ENCODE measurements at places on chromosomes 2 and 18.

DNA sequence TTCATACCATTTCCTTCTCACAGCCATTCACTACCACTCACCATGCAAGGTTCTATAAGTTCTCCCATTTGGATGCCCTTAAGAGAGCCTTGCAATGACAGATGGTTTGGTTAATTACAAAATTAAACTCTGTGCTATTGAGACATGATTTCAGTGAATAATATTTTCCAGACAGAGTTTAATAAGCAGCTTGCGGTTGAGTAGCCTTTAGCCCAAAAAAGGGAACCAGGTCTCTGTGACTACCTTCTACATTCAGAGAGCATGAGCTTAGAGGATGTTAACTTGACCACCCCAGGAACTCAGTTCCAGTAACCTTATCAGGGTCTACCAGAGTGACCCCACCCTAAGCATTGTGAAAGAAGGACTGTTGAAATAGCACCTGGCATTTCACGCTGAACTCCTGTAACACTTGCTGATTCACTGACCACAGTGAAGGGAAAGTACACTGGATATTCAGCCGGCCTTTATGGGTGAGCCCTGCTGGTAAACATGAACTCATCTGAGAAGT is 1173.1 kb upstream of the ZEB2 start:
- H3K27ac ChIP-seq: no peak overlapping the region
- DNase-seq: peak; percentile 2
- H3K27me3 ChIP-seq: no peaks in the 10 kb centered on the region
- peaks cover 2% of the 10 kb centered on the region for H3K4me1 ChIP-seq
- no peak overlapping the region for H3K4me3 ChIP-seq
- H3K36me3 ChIP-seq: no peaks in the 10 kb centered on the region

- peaks cover 38% of the 10 kb centered on the region for H3K36me3 ChIP-seq
- DNase-seq: no peak
- no peak overlapping the region for H3K27ac ChIP-seq
- no peak overlapping the region for H3K4me3 ChIP-seq
- peaks cover 3% of the 10 kb centered on the region for H3K4me1 ChIP-seq
Measured at GRCh38 chr2:173903601-173904394, 61.4 kb downstream of the SP3 start.

DNA sequence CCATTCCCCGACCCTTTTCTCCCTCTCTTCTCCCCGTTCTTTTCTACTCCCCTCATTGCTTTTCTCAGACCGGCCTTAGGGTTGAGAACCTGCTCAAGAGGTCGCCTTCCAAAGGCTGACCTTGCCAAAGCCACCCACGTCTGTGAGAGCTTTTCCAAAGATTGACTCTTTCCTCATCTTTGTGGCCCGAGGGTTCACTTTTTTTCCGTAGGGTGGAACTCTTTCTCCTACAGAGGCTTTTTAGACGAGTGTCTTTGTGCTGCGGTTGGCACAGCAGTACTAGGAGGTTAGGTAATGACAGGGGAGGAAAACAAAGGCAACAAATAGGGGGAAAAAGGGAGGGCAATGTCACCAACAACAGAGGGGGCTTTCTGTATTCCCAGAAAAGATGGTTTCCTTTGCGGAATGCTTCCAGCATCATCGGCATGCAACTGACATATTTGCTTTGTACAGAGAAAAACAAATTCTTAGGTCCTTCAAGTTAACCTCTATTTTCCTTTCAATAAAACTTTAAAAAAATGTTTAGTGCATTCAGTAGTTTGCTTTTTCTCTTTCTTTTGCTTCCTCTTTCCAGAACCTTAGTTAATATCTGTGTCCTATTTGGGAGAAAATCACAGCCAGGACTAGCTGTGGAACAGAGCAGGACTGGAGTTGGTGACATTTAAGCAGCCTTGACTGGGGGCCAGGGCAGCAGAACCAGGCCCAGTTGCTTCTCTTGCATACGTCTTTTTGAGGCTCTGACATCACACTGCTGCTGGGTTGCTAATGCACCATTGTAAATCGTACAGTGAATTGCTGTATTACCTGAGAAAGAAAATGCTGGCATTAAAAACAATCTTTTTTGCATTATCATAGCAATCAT is 188.1 kb upstream of the FANCL start:
- H3K27ac ChIP-seq: no peak overlapping the region
- no peak for DNase-seq
- H3K27me3 ChIP-seq: peaks cover 33% of the 10 kb centered on the region
- no peaks in the 10 kb centered on the region for H3K36me3 ChIP-seq
- peaks cover 8% of the 10 kb centered on the region for H3K4me1 ChIP-seq
- H3K4me3 ChIP-seq: peak overlapping the region; percentile 46

- DNase-seq: no peak
- no peak overlapping the region for H3K27ac ChIP-seq
- H3K4me1 ChIP-seq: no peaks in the 10 kb centered on the region
- no peak overlapping the region for H3K4me3 ChIP-seq
Measured at GRCh38 chr18:2256577-2256976, 314.7 kb downstream of the METTL4 start.

- no peak overlapping the region for H3K27ac ChIP-seq
- peaks cover 16% of the 10 kb centered on the region for H3K27me3 ChIP-seq
- no peaks in the 10 kb centered on the region for H3K36me3 ChIP-seq
Measured at GRCh38 chr2:23375448-23375847, 9.5 kb upstream of the KLHL29 start.

- no peak overlapping the region for H3K4me3 ChIP-seq
- no peak for DNase-seq
- no peak overlapping the region for H3K27ac ChIP-seq
- H3K4me1 ChIP-seq: no peaks in the 10 kb centered on the region
Measured at GRCh38 chr2:81194581-81194980, 890.0 kb upstream of the LRRTM1 start.

DNA sequence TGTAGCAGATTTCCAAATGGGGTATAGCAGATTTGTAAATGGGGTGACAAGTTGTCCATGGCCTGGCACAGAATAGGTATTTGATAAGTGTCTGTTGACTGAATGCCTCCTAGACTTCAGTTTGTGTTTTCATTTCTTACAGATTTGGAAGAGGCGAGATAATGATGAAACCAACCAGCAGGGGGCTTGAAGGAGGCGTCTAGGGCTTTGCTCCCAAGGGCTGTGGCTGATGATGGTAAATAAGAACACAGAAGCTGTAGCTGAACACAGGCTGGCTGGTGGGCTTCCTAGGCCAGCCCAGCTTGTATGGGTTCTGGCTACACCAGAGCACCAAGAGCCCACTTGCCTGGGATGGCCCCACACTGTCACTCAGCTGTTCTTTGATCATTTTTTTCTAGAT is 19.4 kb downstream of the SFTPB start:
- H3K4me1 ChIP-seq: peaks cover 3% of the 10 kb centered on the region
- peaks cover 65% of the 10 kb centered on the region for H3K36me3 ChIP-seq
- DNase-seq: peak; percentile 10
- H3K4me3 ChIP-seq: no peak overlapping the region
- peak overlapping the region; percentile 28 for H3K27ac ChIP-seq
- H3K27me3 ChIP-seq: no peaks in the 10 kb centered on the region

DNA sequence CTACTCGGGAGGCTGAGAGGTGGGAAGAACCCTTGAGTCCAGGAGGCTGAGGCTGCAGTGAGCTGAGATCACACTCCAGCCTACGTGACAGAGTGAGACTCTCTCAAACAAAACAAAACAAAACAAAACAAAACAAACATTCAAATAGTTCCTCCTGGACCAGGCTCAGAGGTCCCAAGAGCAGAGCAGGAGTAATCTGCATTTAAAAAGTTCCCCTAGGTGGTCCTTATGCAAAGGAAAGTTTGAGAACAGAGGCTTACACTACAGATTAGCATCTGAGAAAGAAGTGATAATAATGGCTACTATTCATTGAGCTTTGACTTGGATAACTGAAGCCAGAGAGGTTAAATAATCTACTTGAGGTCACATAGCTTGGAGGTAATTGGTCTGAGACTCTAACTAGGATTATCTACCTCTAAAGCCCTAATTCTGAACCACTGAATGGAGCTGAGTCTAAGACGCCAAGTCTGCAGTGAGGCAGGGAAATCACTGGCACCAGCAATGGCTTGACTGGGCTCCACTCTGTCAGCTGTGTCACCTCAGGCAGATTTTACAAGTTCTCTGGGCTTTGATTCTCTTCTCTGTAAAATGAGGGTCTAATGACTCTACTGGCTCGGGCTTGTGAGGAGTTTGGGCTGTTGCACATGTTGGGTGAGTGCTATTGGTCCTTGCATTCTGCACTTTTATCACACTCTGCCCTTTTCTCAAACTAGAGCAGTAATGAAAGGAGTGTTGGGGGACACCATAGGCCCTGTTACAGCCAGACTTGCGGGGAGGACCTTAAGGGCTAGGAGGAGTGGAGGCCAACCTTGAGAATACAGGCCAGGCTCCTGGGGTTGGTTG is 29.2 kb upstream of the DLX2 start:
- H3K4me1 ChIP-seq: no peaks in the 10 kb centered on the region
- H3K36me3 ChIP-seq: no peaks in the 10 kb centered on the region
- H3K4me3 ChIP-seq: no peak overlapping the region

DNA sequence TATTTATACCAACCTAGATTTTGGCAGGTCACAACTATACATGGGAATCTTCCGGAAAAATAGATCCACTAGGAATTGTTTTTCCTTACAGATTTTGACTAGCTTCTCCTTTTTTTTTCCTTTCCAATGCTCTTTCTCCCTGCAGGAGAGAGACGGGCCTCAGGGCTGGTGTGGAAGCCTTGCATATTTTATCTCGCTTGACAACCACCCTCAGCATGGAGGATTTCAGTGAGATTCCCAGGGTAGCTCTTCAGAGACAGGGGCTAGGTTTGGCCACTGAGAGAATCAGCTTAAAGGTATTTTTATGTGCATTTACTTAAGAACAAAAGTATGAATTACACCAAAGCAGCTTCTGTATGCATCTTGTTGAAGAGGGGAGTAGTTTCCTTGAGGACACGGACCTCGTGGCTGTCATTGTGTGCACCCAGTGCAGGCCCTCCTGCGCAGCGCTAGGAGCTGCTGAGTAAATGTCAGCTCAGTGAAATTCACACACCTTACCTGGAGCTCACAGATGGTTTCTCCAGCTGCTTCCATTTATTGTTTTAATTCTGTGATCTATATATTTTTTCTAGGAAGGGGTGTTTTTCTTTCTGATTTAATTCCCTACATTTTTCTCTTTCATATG is 54.4 kb downstream of the TRAPPC12 start:
- H3K36me3 ChIP-seq: peaks cover 10% of the 10 kb centered on the region
- no peaks in the 10 kb centered on the region for H3K4me1 ChIP-seq
- no peak overlapping the region for H3K4me3 ChIP-seq

DNA sequence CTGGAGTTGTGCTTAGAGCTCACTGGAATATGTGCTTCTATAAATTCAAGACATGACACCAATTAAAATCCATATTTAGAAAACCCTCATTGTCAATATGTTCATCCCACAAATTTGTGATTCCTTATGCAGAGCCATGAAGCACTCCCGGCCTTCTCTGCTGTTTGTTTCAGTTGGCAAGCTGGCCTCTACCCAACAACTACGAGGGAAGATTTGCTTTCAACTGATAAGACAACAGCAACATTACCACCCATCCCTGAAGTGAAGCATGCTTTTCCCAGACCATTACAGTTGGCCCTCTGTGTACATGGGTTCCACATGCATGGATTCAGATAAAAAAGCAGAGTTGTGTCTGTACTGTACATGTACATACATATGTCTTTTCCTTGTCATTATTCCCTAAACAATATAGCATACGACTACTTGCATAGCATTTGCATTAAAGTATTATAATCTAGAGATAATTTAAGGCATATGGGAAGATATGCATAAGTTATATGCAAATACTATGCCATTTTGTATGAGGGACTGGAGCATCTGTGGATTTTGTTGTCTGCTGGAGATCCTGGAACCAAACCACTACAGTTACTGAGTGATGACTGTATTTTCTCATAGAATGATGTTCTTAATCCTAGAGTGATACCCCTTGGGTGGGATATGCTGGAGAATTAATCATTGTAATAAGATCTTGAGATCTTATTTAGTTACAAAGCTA is 77.6 kb upstream of the MC2R start:
- H3K4me3 ChIP-seq: no peak overlapping the region
- no peaks in the 10 kb centered on the region for H3K36me3 ChIP-seq
- H3K27ac ChIP-seq: no peak overlapping the region
- no peaks in the 10 kb centered on the region for H3K4me1 ChIP-seq
- DNase-seq: no peak

- no peak overlapping the region for H3K27ac ChIP-seq
- H3K27me3 ChIP-seq: peaks cover 6% of the 10 kb centered on the region
- H3K4me3 ChIP-seq: no peak overlapping the region
- peaks cover 5% of the 10 kb centered on the region for H3K36me3 ChIP-seq
- DNase-seq: no peak
Measured at GRCh38 chr2:191479680-191480023, 198.3 kb upstream of the NABP1 start.

GRCh38 chr2:10820978-10821695 is 8.6 kb upstream of the PDIA6 start:
- H3K4me3 ChIP-seq: no peak overlapping the region
- no peaks in the 10 kb centered on the region for H3K4me1 ChIP-seq
- no peaks in the 10 kb centered on the region for H3K36me3 ChIP-seq
- no peak overlapping the region for H3K27ac ChIP-seq

- peaks cover 21% of the 10 kb centered on the region for H3K4me1 ChIP-seq
- H3K4me3 ChIP-seq: no peak overlapping the region
- no peak for DNase-seq
- H3K36me3 ChIP-seq: peaks cover 1% of the 10 kb centered on the region
- H3K27me3 ChIP-seq: no peaks in the 10 kb centered on the region
Measured at GRCh38 chr2:45849491-45850283, 198.2 kb downstream of the PRKCE start.

- peaks cover 3% of the 10 kb centered on the region for H3K4me1 ChIP-seq
- peaks cover 2% of the 10 kb centered on the region for H3K27me3 ChIP-seq
- DNase-seq: no peak
- no peak overlapping the region for H3K4me3 ChIP-seq
Measured at GRCh38 chr2:132267105-132267497, 105.3 kb upstream of the ANKRD30BL start.

Data from activated naive CD8-positive, alpha-beta T cell treated with anti-CD3 and anti-CD28 coated beads, Interleukin-2, amount 50 U/mL, for 24 hours (primary cell).